ENCODE measurements at places on chromosomes 7 and 10. TPM values are rescaled to one million over a fixed set of nuclear protein-coding genes. Genes with fewer than 3 reads are reported as not detected.

The GPER1 gene
- 3.7 TPM for polyA plus RNA-seq

The TAS2R3 gene
- not detected for polyA plus RNA-seq

The OR13A1 gene
- polyA plus RNA-seq = not detected

The SLC29A3 gene
- polyA plus RNA-seq = 5.1 TPM

The TMEM139 gene
- 8.4 TPM for polyA plus RNA-seq

The BUB3 gene
- polyA plus RNA-seq = 71.6 TPM

The AUTS2 gene
- polyA plus RNA-seq = 15.4 TPM

The KEL gene
- polyA plus RNA-seq = 1.6 TPM

The VSIR gene
- 32.3 TPM for polyA plus RNA-seq

The ATG9B gene
- polyA plus RNA-seq = 1.8 TPM

The PROSER2 gene
- 11.6 TPM for polyA plus RNA-seq

The UPP1 gene
- 282 TPM for polyA plus RNA-seq

The INA gene
- polyA plus RNA-seq = 0.04 TPM

The PAPOLB gene
- polyA plus RNA-seq = 0.04 TPM

The IRF5 gene
- 26.2 TPM for polyA plus RNA-seq

The TMEM213 gene
- 0.83 TPM for polyA plus RNA-seq

The AMZ1 gene
- polyA plus RNA-seq = 0.39 TPM

The C10orf67 gene
- polyA plus RNA-seq = 0.33 TPM

The PI4K2A gene
- 14.6 TPM for polyA plus RNA-seq

The AKR1C2 gene
- polyA plus RNA-seq = 23.4 TPM

The NOD1 gene
- 21.0 TPM for polyA plus RNA-seq

The CTNNA3 gene
- polyA plus RNA-seq = under 0.01 TPM

The GHRHR gene
- polyA plus RNA-seq = 0.38 TPM

The NEUROD6 gene
- not detected for polyA plus RNA-seq

The CUBN gene
- 0.35 TPM for polyA plus RNA-seq

The PDK4 gene
- 27.9 TPM for polyA plus RNA-seq

The PRPS1L1 gene
- not detected for polyA plus RNA-seq

The MDFIC gene
- polyA plus RNA-seq = 13.7 TPM

The KCNMA1 gene
- polyA plus RNA-seq = 6.5 TPM

The HMX3 gene
- not detected for polyA plus RNA-seq

The MRLN gene
- 0.35 TPM for polyA plus RNA-seq

The GBX1 gene
- not detected for polyA plus RNA-seq

The DYNC1I1 gene
- 0.77 TPM for polyA plus RNA-seq

The ADAMTS14 gene
- 0.47 TPM for polyA plus RNA-seq

The HTR7 gene
- polyA plus RNA-seq = 0.48 TPM

The ZDHHC16 gene
- 53.7 TPM for polyA plus RNA-seq

The FAM200A gene
- 5.4 TPM for polyA plus RNA-seq

The RNF32 gene
- polyA plus RNA-seq = 3.9 TPM

Measured in lung (tissue), 17 donors.